ENCODE measurements at places on chromosomes 13 and 19.

GRCh38 chr19:50361290-50362029, 4.0 kb downstream of the NAPSA start:
- no peak for DNase-seq
- no peak overlapping the region for H3K27ac ChIP-seq
- peaks cover 15% of the 10 kb centered on the region for H3K4me1 ChIP-seq

DNA sequence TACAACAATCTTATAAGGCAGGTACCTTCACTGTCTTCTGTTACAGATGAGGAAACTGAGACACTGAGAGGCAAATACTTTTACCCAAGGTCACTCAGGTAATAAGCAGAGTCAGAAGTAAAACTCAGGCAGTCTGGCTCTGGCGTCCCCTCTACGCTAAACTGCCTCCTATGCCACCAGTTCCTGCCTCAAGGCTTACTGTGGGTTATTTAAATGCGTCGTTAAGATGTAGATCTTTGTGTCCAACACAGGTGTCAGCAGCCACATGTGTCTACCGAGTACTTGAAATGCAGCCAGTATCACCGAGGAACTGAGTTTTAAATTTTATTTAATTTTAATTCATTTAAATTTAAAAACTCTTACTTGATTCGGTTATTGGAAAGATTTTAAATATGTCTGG, 1.9 kb downstream of the HAS1 start:
- no peaks in the 10 kb centered on the region for H3K36me3 ChIP-seq
- H3K4me3 ChIP-seq: no peak overlapping the region
- no peaks in the 10 kb centered on the region for H3K4me1 ChIP-seq
- DNase-seq: no peak
- H3K27ac ChIP-seq: no peak overlapping the region
- H3K27me3 ChIP-seq: peaks cover 6% of the 10 kb centered on the region

GRCh38 chr13:45162194-45162593, 38.7 kb downstream of the KCTD4 start:
- H3K27me3 ChIP-seq: no peaks in the 10 kb centered on the region
- H3K4me1 ChIP-seq: no peaks in the 10 kb centered on the region
- DNase-seq: no peak

GRCh38 chr19:14066134-14066533, 4.3 kb upstream of the PALM3 start:
- H3K27ac ChIP-seq: no peak overlapping the region
- DNase-seq: no peak
- peaks cover 21% of the 10 kb centered on the region for H3K27me3 ChIP-seq
- H3K4me3 ChIP-seq: no peak overlapping the region
- H3K4me1 ChIP-seq: no peaks in the 10 kb centered on the region

DNA sequence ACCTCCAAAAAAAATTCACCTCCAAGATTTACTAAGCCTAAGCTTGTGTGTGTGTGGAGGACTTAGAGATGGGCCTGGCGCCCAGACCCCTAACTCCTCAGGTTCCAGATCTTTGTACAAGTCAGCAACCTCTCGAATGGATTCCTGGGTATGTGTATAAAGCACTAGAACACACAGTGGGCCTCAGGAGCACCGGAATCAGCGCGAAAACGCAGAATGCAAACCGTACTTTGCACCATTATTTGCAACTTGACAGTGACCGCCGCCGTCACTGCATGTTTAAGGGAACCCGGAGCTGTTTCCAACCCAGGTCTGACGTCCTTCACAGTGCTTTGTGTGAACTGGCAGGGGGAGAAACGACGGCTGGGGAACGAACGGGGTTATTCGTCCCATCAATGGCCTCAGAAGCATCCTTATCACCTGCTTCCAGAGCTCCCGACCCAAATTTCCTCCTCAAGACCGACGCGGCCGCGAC, 688 bp downstream of the ZNF606 start:
- H3K36me3 ChIP-seq: peaks cover 23% of the 10 kb centered on the region
- peak overlapping the region; percentile 83 for H3K4me3 ChIP-seq
- peaks cover 21% of the 10 kb centered on the region for H3K4me1 ChIP-seq
- no peak for DNase-seq

DNA sequence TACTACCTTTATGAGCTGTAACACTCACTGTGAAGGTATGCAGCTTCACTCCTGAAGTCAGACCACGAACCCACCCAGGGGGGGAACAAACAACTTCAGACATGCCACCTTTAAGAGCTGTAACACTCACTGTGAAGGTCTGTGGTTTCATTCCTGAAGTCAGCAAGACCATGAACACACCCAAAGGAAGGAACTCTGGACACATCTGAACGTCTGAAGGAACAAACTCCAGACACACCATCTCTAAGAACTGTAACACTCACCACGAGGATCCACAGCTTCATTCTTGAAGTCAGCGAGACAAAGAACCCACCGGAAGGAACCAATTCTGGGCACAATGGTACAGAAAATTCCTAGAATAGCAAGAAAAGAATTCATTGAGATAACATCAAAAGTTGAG, 1796.5 kb upstream of the MIR17HG start:
- DNase-seq: no peak
- no peak overlapping the region for H3K27ac ChIP-seq
- no peaks in the 10 kb centered on the region for H3K27me3 ChIP-seq
- H3K4me1 ChIP-seq: no peaks in the 10 kb centered on the region
